Dorsolateral prefrontal cortex (tissue), 122 donors: ENCODE measurements at places on chromosomes 4 and X.

GRCh38 chrX:20352504-20352903 is 85.8 kb upstream of the RPS6KA3 start:
- DNase-seq: no peak

DNA sequence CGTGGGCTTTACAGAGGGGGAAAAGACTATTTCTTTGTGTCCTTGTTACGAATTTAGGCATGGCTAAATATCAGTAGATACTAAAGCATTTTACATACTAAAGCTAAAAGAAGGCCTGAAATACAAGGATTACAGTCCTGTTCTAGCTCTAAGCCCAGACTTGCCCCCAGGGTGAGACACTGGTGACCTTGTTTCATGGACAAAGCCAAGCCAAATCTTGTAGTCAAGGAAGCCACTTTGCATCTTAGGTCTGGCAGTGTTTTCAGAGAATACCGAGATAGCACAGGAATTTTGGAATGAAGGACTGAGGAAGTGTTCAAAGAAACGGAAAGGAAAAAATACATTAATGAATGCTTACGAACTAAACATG is 733 bp upstream of the G3BP2 start:
- no peak for DNase-seq

- no peak for DNase-seq
Observed at GRCh38 chr4:128684016-128684415, 125.5 kb upstream of the JADE1 start.

DNA sequence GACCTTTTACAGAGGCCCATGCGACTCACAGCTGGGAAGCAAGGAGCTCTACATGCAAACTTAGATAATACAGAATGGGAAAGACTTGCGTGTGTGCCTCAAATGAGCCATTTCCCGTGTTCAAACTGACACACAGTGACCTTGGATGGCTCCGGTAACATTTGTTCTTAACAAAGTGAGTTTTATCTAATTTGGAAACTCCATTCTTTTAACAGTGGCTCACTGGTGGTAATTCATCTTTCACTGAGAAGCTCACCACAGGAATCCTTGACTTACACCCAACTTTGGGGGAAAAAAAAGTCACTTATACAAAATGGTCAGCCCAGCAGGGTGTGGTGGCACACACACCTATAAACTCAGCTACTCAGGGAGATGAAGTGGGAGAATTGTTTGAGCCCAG is 190.6 kb downstream of the LDB2 start:
- no peak for DNase-seq

DNA sequence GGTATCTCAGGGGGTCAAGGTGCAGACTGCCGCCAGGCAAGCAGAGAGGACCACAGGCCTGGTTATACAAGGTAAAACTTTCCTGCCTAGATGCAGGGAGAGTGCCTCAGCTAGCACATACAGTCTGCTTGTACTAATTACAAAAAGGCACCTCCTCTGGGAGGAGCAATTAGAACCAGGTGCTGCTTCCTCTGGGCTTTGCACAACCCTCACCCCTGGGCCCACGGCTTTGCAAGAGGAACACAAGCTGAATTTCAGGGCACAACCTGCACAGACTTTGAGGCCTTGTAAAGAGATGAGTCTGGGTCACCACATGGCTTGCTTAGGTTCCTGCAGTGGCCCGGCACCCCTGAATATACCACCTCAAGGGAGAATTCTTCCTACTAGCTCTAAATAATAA is 9.2 kb upstream of the CITED1 start:
- DNase-seq: no peak

DNA sequence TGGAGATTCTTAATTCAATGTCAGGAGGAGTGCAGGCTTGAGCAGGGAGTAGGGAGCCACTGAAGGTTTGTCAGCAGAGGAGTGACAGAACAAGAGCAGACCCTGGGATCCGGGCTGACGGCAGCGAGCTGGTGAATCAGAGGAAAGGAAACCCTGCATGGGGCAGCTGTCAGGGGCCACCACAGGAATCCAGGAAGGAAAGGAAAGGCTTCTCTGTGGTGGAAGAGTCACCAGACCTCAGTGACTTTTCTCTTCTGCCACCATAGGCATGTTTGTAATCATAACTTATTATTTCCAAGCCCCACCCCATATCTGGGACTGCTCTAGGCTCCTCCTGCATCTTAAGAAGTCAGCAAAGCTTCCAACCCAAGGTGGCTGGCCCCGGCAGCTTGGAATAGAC is 150.9 kb downstream of the BCOR start:
- DNase-seq: no peak

- DNase-seq: no peak
Observed at GRCh38 chr4:155403886-155404285, 27.1 kb upstream of the MAP9 start.

- DNase-seq: no peak
Observed at GRCh38 chrX:3962511-3963311, 249.3 kb upstream of the PRKX start.

DNA sequence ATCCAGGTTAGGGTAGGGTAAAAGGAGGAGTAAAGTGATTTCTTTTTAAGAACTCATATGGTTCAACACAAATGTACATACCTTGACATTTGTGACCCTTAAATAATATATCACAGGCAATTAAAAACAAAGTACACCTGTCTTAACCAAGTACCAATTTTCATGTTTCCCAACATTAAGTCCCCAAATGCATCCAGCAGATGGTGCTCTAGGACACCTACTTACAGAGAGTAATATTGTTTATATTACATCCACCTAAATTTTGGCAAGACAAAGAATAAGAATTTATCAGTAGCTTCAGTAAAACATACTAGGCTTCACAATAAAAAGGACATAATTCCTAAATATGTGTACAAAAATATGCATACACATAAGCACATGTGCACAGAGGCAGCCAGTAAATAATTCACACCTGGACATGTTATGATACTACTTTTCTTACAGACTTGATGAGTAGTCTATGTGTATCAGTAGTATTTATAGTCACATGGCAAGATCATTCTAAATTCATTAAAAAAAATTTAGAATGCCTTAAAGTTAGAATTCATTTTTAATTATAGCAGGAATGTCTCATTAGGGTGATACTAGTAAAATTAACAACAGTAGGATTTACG is 219.7 kb downstream of the DCLK2 start:
- DNase-seq: no peak

DNA sequence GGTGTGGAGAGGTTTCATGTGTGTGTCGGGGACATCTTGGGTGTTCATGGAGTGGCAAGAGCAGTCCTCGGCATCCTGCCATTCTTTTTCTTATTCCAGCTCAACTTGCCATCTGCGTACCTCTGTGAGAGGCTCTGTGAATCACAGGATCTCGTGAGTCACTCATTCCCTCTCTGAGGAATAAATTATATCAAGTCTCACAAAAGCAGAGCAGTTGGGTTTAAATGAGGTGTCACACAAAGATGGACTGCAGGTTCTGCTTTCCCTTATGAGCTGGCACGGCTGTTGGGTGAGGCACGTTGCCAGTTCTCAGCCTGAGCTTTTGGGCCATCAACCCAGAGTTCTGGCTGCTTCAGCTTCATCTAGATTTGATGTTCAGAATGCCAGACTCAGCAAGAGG is 6.8 kb upstream of the OCIAD2 start:
- DNase-seq: peak; percentile 32

- DNase-seq: no peak
Observed at GRCh38 chrX:578531-578930, 52.1 kb upstream of the SHOX start.

GRCh38 chrX:131704136-131704695 is 160.3 kb downstream of the OR13H1 start:
- DNase-seq: peak; percentile 77

- no peak for DNase-seq
Observed at GRCh38 chrX:40247848-40248622, 150.3 kb upstream of the BCOR start.

DNA sequence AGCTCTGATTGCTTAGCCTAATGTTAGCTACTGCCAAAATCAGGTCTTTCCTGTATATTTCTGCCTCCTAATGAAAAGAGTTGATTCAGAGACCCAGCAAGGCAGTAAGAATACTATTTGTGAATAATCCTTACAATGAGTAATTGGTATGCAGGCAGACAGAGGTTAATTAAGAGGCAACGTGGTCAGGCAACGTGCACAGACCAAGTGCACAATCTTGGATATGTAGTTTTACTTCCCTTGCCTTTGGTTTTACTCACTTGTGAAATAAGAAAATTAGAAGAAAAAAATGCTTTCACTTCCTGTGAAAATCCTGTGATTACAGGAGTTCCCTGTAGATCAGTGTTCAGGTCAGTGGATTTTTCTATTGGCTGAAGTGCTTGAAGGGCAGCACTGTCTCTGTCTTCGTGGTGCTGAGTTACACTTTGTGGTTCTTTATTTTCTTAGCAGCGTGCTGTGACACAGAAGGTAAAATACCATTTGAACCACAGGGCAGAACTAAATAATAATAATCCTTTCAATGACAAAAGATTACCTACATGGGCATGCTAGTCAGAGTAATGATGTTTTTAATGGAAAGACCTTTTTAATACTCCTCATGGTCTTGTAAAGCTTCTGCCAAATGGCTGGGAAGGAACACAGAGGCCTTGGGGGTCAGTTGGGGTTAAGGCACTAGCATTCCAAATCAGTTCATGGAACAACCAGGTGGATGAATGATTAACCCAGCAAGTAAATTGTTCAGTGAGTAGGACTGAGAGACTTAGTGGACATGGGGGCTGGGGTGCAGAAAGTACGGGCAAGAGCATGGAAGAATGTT is 430.9 kb downstream of the MAPK10 start:
- no peak for DNase-seq

DNA sequence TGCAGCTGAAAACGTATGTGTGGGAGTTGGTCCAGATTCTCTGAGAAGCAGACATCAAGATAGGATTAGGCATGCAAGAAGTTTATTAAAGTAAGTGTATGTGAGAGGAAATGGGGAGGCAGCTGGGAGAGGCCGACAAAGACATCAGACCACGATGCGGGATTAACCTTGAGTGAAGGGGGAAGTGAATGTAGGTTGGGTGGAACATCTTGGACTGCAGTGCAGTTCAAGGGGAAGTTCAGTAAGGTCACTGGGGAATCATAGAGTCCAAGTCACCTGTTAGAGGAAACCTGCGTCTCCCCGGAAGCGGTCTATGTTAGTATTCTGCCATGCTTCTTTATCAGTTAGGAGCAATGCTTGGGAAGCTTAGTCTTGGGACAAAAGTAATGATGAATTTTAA is 22.0 kb downstream of the CXCL8 start:
- DNase-seq: no peak

GRCh38 chrX:74369666-74370065 is 51.6 kb upstream of the SLC16A2 start:
- DNase-seq: no peak

GRCh38 chr4:16827794-16828724 is 70.4 kb downstream of the LDB2 start:
- no peak for DNase-seq

GRCh38 chrX:151878574-151878973 is 34.1 kb upstream of the MAGEA4 start:
- DNase-seq: no peak

- DNase-seq: no peak
Observed at GRCh38 chr4:105569866-105570236, 17.4 kb downstream of the ARHGEF38 start.

- DNase-seq: no peak
Observed at GRCh38 chr4:48102303-48102702, 31.7 kb downstream of the TXK start.

- peak; percentile 38 for DNase-seq
Observed at GRCh38 chrX:154019633-154020528, at the start of gene IRAK1. IRAK1 (minus strand) TSS chrX:154019902; CDS start chrX:154019812, 90 bp downstream.

DNA sequence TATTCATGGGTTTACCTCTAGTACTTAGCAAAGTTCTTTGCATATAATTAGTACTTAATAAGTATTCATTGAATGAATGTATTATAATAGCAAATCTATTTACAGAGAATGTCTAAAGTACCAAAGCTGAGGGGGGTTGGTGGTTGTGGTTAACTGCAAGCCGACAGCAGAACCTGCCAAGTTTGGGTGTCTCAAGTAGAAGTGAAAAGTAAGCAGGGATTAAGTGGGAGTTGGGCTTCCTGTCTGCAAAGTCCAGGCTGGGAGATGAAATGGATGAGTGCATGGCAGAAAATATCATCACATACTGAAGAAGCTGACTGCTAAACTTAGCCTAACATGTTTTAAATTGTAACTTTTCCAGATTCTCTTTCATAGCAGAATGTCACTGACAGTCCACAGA is 169.6 kb downstream of the CAMK2D start:
- DNase-seq: no peak

DNA sequence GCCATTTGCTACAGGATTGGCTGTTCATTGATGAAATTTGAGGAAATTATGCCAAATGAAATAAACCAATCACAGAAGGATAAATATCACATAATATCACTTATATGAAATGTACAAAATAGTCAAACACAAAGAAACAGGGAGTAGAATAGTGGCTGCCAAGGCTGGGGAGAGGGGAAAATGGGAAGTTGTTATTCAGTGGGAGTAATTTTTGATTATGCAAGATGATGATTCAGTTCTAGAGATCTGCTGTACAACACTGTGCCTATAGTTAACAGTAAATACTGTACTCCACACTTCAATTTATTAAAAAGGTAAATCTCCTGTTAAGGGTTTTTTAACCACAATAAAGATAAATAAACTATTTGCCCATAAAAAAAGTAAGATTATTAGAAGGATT is 101.1 kb downstream of the TMA16 start:
- DNase-seq: no peak

DNA sequence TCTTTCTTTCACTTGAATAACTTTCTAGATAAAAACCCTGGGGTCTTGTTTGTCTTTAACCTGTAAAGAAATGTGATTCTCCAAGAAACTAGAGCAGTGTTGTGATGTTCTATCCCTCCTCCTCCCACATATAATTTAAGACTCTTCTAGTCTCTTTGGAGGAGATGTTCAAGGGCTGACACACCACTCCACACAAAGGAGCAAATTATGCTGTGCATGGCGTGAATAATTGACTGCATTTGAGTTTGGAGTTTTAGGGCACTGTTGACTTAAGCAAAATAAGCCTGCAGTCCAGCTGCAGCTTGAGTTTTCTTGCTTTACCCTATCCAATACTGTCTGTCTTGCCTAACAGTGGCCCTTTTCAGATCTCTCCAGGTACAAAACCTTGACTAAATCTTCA is 119.7 kb downstream of the CHRDL1 start:
- DNase-seq: no peak

GRCh38 chrX:63713526-63713925 is 71.5 kb downstream of the ARHGEF9 start:
- no peak for DNase-seq

DNA sequence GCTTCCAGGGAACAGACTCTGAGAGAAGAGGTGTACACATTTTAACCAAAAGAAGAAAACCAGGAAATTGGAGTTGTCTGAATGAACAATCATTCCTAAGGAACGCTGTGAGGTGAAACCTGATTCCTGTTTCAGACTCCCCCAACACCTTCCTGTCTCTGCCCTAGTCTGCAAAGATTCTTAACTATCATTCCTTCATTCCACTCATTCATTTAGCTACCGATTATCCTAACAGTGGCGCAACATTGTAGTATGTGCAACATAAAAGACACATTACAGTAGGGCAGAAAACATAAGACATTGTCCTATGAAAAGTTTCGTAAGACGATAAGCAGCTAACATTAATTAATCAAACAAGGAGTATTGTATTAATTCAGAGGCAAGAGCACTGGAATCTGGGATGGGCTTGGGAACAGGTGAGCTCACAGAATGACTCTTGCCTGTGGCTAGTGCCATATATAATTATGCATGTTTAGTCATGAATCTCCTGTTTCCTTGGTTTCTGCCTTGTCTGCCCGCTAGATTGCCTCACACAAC is 23.8 kb upstream of the ADH7 start:
- DNase-seq: no peak

- DNase-seq: no peak
Observed at GRCh38 chr4:27966664-27967063, 1106.0 kb downstream of the STIM2 start.

- DNase-seq: no peak
Observed at GRCh38 chrX:70016513-70016912, 33.2 kb downstream of the AWAT2 start.
